ENCODE measurements at places on chromosomes 7 and 10. TPM values are rescaled to one million over a fixed set of nuclear protein-coding genes. Genes with fewer than 3 reads are reported as not detected.
A peak's percentile ranks its signal among the peaks of the same experiment; 100 is the strongest.

GRCh38 chr7:155167706-155168365, 97.7 kb downstream of the HTR5A start:
- no peak for DNase-seq
- H3K27me3 ChIP-seq = peaks cover 57% of the 10 kb centered on the region
- H3K27ac ChIP-seq = no peak overlapping the region

The ATP6V0E2 gene
- 29.4 TPM for total RNA-seq

- H3K36me3 ChIP-seq = peaks cover 3% of the 10 kb centered on the region
- no peak overlapping the region for H3K27ac ChIP-seq
- peaks cover 4% of the 10 kb centered on the region for H3K4me1 ChIP-seq
- H3K27me3 ChIP-seq = no peaks in the 10 kb centered on the region
- DNase-seq = no peak
Measured at GRCh38 chr7:102248456-102249395, 37.9 kb upstream of the SH2B2 start.

The CPA4 gene
- total RNA-seq = not detected

DNA sequence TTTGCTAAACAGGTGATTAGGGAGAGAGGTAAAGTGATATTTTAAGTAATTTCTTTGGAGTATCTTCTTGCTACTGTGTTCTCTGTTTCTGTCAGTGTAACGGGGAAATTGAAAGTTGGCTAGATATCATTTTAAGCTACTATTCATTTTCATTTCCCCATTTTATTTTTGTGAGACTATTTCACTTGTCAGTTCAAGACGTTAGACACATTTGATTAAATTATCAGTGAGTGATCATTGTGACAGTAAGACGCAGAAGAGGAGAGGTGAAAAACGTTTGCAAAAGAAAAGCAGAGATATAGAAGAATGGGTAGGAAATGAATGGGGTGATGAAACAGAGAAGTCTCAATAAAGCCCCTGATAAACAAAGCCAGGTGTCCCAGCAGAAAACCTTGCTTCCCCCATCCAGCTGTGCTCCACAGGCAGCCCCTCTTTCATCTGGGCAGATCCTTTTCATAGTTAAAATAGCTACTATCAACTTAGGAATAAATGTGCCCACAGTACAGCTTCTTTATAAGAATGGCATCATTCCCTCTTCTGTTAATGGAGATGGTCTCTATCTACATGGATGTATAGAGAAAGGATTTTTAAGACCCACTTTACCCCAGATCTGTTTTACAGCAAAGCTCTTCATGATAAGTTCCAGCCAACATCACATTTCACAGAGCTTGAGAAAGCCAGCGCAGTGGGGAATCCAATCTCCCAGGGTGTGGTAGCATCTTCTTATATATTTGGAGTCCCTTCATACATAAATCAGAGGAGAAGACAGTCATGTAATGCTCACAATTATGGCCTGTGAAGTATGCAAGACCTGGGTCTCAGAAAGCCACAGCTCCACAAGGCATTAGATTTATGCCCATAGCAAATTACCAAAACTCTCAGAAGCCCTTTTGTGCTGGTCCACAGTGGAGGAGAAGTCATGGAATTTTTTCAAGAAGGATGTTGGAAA, 138.1 kb upstream of the ITGB1 start:
- no peak for DNase-seq
- no peak overlapping the region for H3K4me3 ChIP-seq
- peaks cover 26% of the 10 kb centered on the region for H3K4me1 ChIP-seq

DNA sequence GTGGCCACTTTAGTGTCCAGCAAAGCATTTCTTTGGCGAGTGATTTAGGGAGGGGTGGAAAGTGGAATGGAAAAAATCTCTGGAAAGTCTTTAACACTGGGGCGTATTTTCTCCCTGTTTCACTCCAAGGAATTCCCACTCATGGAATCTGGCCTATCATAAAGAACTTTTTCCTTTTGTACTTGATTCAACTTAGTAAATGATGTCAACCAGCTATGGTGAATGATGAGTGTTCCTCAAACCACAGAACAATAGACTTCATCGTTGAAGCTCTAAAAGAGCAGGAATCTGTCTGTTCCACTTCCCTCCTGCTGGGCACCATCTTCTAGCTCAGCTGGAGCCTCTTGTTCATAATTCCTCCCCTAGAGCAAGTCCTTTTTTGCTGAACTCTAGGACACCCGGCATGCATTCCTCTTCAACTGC, 66.5 kb downstream of the EPDR1 start:
- no peak overlapping the region for H3K4me3 ChIP-seq
- DNase-seq = no peak
- no peaks in the 10 kb centered on the region for H3K36me3 ChIP-seq
- H3K4me1 ChIP-seq = peaks cover 4% of the 10 kb centered on the region
- no peak overlapping the region for H3K27ac ChIP-seq

- peaks cover 31% of the 10 kb centered on the region for H3K4me1 ChIP-seq
- no peaks in the 10 kb centered on the region for H3K27me3 ChIP-seq
- H3K36me3 ChIP-seq = peaks cover 2% of the 10 kb centered on the region
- H3K4me3 ChIP-seq = peak overlapping the region; percentile 97
- peak; percentile 17 for DNase-seq
Measured at GRCh38 chr10:3068201-3068967, 1.0 kb downstream of the PFKP start.

GRCh38 chr10:17624996-17625395, 7.8 kb upstream of the HACD1 start:
- no peaks in the 10 kb centered on the region for H3K4me1 ChIP-seq
- no peak overlapping the region for H3K4me3 ChIP-seq
- no peak for DNase-seq
- peaks cover 17% of the 10 kb centered on the region for H3K27me3 ChIP-seq
- H3K27ac ChIP-seq = no peak overlapping the region
- peaks cover 2% of the 10 kb centered on the region for H3K36me3 ChIP-seq

All from T-helper 17 cell (primary cell).